ENCODE measurements at places on chromosomes 7 and 10. TPM values are rescaled to one million over a fixed set of nuclear protein-coding genes. Genes with fewer than 3 reads are reported as not detected.
A peak's percentile ranks its signal among the peaks of the same experiment; 100 is the strongest.

DNA sequence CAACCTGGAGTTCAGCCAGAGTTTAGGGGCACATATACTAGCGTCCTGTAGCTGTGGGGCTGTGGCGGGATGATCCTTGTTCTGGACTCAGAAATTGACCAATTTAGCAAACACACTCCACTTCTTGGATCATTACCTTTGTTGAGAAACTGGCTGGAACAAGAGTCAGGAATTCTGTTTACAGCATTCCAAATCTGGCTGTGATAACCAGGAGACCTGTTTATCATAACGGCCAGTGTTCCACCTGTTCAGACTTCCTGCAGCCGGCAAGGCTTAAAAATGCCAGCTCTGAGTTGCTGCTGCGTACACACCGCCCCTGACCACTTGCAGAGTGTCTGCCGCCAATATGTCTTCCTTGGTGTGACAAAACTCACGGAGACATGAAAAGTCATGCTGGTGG is 64.8 kb downstream of the ARMC3 start:
- DNase-seq: no peak

GRCh38 chr10:24929056-24929544 is 23.3 kb downstream of the PRTFDC1 start:
- DNase-seq: peak; percentile 93

DNA sequence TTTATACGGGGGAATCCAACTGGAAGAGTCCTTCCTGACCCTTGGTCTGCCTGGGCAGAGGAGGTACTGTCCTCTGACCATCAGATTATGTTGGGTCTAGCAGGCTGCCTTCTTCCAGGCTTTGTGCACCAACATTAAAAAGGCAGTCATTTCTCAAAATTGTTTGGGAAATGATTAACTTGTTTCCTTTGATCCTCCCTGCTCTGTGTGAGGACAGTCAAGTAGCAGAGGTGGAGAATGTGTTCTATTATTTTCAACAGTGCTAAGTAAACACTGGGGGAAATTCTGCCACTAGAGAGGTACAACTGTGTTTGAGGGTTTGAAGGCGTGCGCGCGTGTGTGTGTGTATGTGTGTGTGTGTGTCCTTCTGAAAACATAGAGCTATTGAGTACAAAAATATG is 20.6 kb downstream of the ACSL5 start:
- DNase-seq: no peak

PTF1A gene
- total RNA-seq: not detected

DNA sequence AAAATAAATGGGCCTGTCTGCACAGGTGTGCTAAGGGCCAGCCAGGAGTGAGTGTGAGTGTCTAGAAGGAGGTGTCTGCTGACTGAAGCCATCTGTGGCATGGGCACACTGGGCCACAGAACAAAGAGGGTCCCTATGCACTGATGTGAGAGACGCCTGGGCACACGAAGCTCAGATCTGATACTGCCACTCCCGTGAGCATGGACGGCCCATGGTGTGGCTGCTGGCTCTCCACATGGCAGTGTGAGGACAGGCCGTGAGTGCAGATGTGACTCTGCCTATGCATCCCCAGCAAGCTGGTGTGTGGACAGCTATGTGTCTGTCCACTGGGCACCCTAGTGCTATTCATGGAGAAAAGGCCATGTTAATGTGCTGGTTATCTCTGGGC is 12.8 kb upstream of the MYL7 start:
- no peak for DNase-seq

GRCh38 chr10:121595806-121596688 is 2.2 kb downstream of the FGFR2 start:
- no peak for DNase-seq

DNA sequence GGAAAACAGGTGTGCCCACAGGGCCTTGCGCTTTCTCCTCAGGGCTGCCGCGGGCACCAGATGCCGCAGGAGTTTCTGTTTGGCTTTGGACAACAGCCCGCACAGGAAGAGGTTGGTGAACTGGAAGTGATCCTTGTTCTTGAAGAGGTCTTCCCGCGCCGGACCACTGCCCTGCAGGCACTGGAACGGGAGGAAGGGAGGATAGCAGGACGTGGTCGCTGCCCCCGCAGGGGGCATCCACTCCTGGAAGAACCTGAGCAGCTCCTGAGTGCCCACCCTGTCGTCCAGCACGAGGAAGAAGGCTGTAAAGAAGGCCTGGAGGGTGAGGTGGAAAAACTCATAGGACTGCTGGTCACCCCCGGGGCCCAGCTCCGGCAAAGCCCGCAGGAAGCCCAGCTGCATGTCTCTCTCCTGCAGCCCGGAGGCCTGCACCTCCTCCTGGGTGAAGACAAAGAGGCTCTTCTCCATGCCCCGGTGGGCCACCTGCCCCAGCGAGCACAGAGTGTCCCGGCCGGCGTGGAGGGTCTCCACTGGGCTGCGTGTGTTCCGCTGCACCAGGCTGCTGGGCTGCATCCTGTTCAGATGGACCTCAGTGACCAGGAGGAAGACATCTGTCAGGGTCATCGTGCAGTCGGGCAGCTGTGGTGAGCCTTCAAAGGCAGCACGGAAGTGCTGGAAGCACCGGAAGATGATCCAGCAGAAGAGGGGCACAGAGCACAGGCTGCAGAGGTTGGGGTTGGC is 26.9 kb downstream of the NOD1 start:
- no peak for DNase-seq

DNA sequence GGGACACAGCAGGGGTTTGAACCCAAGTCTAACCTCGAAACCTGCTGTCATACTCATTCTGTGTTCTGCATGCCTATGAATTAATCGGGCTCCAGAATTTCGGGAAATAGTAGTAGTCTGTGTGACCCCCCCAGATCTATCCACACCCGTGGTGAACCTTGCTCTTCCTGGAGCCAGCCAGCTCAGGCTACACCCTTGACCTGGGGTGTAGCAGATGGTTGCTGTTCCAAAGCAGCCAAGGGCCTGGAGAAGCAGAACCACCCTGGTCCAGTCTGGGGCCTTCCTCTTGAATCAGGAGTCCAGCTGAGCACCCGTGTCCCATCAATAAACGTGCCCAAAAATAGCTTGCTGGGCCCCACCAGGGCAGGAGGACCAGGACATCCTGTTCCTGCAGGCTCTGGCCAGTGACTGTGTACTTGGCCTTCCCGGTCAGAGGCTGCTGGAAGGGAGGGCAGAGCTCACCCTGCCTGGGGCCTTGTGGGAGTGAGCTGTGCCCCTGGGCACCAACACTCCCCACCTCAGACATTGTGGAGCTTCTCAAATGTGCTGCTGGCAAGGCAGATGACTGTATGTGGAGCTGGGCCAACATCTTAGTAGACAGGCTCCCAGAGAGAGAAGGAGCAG is 101.2 kb upstream of the ZNF716 start:
- no peak for DNase-seq

GRCh38 chr10:82089327-82089726 is 214.3 kb downstream of the NRG3 start:
- DNase-seq: no peak

DNA sequence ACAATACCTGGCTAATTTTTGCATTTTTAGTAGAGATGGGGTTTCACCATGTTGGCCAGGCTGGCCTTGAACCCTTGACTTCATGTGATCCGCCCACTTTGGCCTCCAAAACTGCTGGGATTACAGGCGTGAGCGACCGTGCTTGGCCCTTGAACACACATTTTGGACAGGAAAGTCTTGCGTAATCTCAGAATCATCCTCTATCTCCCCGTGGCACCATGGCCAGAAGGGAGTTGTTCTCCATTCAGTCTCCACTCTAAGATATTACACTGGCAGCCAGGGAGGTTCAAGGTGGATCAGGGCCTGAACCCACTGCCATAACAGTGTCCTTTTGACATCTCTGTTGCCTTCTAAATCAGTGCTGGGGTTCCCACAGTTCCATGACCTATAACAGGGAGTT is 29.2 kb upstream of the GALNTL5 start:
- no peak for DNase-seq

BRAT1 gene
- total RNA-seq: 18.7 TPM

SUGCT gene
- 17.9 TPM for total RNA-seq

C10orf53 gene
- total RNA-seq: not detected

DNA sequence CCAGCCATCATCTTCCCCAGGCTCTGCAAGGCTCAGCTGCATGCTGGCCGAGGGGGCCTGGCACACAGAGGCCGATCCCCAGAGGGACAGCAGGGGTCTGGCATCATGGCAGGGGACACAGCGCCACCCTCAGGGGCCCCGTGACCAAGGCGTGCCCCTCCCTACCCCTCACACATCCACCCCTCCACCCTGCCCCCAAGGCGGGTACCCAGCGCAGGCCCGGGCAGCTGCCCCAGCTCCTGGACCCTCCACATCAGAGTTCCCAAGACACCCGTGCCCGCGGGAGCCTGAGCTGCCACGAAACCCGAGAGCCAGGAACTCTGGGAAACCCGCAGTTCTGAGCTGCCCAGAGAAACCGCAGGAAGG is 46.5 kb upstream of the TNRC18 start:
- DNase-seq: no peak

GRCh38 chr10:34815185-34816084 is at the start of gene PARD3:
Gene PARD3 (minus strand): TSS chr10:34815296. CDS start chr10:34814995, 301 bp downstream.
- no peak for DNase-seq

- no peak for DNase-seq
Observed at GRCh38 chr10:86756511-86757112, at the start of gene BMPR1A. Gene BMPR1A (plus strand): TSS chr10:86756619. CDS start chr10:86876019, 119,400 bp downstream.

NACAD gene
- 21.6 TPM for total RNA-seq

RAB19 gene
- total RNA-seq: 0.50 TPM

DNA sequence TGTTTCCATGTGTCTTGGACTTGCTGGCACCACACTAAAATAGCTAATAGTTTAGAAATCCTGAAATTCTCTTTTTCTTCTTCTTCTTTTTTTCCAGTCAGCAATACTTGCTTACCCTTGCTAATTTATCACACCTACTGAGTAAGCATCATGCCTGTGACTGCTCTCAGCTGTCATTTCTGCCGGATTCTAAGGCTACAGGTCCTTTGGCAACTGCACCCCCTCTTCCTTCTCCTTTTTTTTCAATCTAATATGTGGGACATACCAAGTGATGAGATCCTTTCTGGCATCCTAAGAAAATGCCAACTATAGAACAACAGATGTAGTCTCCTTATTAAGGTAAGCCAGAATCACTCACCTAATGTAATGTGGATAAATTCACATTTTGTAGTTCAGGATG is 444.7 kb downstream of the MAGI2 start:
- DNase-seq: no peak

GRCh38 chr10:78542141-78542489 is 508.5 kb downstream of the RPS24 start:
- DNase-seq: no peak

DNA sequence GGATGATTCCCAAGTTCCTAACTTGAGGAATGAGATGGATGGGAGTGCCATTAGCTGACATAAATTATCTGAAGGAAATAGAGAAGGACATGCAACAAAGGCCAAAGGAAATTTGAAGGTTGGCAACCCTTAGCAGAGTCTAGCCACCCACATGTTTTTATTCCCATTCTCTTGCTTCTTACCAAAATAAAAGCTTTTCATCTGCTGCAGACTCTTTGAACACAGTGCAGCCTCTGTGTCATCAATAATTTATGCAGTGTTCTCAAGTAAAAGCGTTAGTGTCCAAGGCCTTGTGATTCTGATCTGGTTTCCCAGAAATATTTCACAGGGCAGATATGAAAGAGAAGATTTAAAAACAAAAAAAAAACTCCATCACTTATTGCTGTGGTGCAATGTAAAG is 98.5 kb downstream of the ST7 start:
- peak; percentile 44 for DNase-seq

All from astrocyte (in vitro differentiated cells and primary cell).